GM18507 (cell line): ENCODE measurements at places on chromosomes 13 and 19.
A peak's percentile ranks its signal among the peaks of the same experiment; 100 is the strongest.

DNA sequence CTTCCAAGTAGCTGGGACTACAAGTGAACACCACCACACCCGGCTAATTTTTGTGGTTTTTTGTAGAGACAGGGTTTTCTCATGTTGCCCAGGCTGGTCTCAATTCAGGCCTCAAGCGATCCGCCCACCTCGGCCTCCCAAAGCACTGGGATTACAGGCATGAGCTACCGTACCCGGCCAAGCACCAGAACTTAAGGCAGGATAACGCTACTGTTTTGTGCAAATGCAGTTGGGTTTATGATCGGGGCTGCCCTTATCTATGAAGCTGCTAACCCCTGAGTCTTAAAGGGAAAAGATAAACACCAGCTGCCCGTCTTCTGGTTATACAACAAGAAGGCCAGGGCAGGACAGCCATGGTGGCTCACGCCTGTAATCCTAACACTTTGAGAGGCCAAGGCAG is 12.6 kb upstream of the TM6SF2 start:
- DNase-seq, result no peak

GRCh38 chr13:55652657-55653056 is 1488.1 kb upstream of the PRR20A start:
- DNase-seq, result no peak

GRCh38 chr19:38557205-38557799 is 60.5 kb downstream of the MAP4K1 start:
- peak; percentile 39 for DNase-seq

DNA sequence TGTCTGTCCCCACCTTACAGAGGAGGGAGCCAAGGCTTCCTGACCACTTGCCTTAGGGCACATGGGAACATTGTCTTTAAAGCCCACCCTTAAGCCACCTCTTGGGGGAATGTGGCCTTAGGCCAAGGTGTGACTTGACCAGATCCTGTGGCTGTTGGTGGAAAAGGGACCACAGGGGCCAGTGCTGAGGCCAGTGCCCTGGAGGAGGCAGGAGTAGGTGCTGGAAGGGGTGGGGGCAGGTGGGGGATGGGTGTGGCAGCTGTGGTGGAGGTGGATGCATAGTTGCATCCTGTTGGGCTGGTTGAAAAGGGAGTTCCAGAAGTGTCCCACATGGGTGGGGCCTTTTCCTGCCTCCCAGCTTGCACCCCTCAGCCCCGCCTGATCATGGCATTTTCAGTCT is 44.8 kb downstream of the DNM2 start:
- no peak for DNase-seq

DNA sequence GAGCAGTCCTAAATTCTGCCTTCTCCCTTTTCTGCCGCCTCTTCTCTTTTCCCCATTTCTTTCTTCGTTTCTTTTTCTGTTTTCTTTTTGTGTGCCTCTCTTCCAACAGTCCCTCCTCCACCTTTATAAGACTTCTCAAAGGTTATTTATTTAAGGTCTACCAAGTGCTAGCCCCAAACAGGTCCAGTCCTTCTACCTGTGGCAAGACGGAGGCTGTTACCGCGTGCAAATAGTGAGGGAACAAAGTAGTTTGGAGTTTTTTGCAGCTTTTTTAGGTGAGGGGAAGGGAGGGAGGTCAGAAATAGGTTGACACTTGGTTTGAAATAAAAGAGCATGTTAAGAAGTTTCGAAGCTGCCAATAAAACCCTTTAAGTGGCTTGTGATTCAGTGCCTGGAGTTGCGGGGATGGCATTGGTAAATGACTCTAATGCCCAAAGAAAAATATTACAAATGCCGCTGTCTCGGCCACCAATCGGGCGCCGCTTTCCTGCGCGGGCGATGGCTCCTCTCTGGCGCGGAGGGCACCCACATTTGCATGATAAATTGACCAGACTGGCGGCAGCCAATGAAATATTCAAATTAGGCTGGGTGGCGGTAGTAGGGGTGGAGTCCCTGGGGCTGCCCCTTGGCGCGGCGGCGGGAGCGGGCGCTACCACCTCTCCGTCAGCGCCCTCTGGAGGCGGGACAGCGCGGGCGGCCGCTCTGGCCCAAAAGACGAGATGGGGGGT is 7.5 kb upstream of the TSHZ3 start:
- no peak for DNase-seq

DNA sequence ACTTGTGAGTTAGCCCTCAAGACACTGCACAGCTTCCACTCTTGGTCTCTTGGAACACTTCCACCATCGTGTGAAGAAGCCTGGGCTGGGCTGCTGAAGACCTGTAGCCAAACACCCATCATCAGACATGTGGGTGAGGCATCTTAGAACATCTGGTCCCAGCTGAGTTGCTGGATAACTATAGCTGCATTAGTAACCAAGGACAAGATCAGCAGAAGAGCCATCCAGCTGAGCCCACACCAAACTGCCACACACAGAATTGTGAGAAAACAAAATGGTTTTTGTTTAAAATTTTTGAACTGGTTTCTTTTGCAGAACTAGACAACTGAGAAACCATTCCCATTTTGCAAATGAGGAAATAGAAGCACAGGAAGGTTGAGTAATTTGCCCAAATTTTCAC is 56.2 kb downstream of the CCNE1 start:
- no peak for DNase-seq

- DNase-seq, result no peak
Measured at GRCh38 chr19:35117116-35117515, 1.5 kb downstream of the FXYD3 start.

GRCh38 chr19:49473868-49474541 is at the start of gene FLT3LG:
Gene FLT3LG (plus strand): TSS chr19:49474215. CDS start chr19:49474640, 425 bp downstream.
- DNase-seq, result peak; percentile 89

- no peak for DNase-seq
Measured at GRCh38 chr19:29383696-29384095, 142.1 kb upstream of the VSTM2B start.

DNA sequence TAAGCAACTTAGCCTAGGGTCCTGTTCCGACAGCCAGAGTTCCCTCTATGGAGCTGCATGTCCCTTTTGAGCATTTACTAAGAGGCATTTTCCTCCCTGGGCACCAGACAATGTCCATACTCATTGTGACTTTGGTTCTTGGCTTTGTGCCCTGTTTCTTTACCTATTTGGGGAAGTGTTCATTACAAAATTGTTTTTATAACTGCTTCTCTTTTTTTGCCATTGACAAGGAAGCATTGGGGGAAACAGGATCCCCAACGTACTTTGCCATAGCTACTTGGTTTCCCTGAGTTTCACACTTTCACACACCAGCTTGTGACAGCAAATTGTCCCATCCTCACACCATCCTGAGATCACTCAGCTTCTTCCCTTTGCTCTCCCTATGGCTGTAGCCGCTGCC is 81.1 kb upstream of the SIAH3 start:
- no peak for DNase-seq

DNA sequence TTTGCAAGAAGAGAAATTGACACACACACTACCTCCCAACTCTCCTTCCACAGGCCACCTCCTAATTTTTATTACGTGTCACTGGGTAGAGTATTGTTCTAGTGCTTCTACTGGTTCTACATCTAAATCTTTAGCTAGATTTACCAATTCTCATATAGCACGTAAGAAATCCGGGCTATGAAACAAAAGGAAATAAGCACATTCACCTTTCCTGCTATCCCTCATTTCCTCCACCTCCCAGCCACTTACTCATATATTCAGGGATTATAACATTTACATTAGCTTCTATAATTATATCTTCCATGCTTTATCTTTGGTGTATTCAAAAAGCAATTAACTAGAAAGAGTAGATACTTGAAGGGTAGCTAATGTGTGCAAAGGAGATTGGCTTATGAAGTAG is 39.7 kb downstream of the USP12 start:
- no peak for DNase-seq

DNA sequence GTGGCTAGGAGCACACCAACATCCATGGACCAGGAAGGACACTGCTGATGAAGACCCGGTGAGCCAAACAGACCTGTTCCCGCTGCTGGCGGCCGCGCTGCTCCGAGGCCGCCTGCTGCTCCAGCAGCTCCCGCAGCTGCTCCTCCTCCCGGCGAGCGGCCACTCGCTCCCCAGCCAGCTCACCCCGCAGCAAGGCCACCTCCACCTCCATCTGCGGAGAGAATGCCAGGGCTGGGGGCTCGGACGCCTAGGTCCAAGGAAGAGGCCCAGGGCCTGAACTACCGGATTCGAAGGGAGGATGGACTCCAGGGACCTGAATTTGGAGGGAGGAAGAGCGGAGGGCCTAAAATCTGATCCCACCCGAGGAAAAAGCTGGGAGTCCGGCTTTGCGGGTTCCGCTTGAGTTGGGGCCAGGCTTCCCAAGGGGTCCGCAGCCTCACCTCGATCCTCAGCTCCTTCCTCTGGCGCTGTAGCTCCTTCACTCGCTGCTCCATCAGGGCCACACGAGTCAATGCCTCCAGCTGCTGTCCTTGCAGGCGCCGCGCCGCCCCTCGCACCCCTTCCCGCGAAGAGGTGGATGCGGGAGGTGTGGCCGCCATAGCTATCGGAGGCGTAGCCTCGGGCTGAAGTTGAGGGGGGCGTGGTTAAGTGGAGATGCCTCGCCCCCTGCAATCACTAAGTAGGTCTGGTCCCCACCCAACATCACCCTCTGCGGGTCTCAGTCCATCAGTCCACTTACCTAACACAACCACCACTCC is 2.7 kb downstream of the PHLDB3 start:
- no peak for DNase-seq

DNA sequence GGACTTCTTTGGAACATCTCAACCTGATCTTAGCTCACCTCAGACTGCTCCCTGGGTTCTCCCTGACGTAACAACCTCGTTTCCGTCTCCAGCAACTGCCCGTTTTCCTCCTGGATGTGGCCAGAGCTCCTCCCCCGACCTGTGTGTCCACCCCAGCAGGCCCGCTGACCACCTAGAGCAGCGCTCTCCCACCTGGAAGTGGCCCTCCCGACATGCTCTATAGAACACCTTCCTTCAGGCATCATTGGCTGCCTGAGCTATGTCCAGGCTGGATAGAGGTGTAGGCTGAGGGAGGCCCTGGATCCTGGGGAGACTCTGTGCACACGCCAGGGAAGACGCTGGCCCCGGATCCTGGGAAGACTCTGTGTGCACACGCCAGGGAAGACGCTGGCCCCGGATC is 81.3 kb downstream of the TEX29 start:
- DNase-seq, result no peak

DNA sequence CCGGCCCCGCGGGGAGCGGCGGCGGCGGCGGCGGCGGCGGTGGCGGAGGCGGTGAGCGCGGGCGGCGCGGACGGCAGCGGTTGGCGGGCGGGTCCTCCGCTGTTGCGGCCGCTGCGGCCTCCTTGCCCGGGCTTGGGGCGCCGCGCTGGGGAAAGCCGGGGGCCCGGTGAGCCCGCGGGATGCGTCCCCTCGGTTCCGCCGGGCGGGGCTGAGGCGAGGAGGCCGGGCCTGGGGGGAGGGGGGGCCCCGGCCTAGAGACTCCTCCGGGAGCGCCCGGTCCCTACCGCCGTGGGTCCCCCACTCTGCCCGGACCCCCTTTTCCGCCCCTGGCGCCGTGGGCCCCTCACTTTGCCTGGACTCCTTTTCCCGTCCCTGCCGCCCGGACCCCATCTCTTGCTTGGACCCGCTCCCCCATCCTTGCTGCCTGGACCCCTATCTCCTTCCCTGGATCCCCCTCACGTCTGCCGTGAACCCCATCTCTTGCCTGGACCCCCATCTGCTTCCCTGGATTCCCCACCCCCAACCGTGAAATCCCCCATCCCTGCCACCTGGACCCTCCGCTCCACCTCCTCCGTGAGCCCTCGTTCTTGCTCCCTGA is 28.6 kb upstream of the NDUFS7 start:
- DNase-seq, result peak; percentile 56

- DNase-seq, result no peak
Measured at GRCh38 chr19:8363803-8364771, at the start of gene ANGPTL4. Gene ANGPTL4 (plus strand): TSS chr19:8364155. CDS start chr19:8364322, 167 bp downstream.
